ENCODE measurements at places on chromosomes 7 and 10. TPM values are rescaled to one million over a fixed set of nuclear protein-coding genes. Genes with fewer than 3 reads are reported as not detected.

GRCh38 chr7:102236592-102237287 lies 49.9 kb upstream of the SH2B2 start:
- DNase-seq, result peak; percentile 39

The LAMB4 gene
- total RNA-seq, result not detected

GRCh38 chr10:85922356-85923129 lies 444.1 kb downstream of the GRID1 start:
- no peak for DNase-seq

DNA sequence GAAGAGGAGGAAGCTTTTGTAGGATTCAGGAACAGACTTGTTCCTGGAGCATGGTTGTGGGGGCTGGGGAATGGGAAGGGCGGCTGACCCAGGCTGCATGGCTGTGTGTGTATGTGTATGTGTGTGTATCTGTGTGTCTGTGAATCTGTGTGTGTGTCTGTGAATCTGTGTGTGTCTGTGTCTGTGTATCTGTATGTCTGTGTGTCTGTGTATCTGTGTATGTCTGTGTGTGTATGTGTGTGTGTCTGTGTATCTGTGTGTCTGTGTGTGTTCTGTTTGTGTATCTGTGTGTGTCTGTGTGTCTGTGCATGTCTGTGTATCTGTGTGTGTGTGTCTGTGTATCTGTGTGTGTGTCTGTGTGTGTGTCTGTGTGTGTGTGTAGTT lies 6.6 kb upstream of the STX1A start:
- no peak for DNase-seq

DNA sequence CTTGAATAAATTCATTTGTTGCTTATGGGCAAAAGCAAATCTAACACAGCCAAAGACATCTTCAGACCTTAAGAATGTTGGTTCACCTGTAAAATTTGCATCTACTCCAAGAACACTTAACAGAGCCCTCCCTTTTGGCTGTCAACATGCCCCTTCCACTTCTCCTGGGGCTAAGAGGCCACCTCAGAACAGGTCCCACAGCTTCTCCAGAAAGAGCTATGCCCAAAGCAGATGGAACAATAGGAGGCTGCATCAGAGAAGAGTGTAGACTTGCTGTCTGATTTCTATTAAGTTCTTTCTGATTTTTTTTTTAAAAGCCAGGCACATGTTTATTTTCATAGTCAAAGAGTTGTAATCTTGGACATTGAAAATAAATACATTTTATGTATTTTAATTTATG lies 26.1 kb upstream of the TRIL start:
- DNase-seq, result no peak

The CCDC3 gene
- total RNA-seq, result not detected

The OR2AE1 gene
- total RNA-seq, result not detected

DNA sequence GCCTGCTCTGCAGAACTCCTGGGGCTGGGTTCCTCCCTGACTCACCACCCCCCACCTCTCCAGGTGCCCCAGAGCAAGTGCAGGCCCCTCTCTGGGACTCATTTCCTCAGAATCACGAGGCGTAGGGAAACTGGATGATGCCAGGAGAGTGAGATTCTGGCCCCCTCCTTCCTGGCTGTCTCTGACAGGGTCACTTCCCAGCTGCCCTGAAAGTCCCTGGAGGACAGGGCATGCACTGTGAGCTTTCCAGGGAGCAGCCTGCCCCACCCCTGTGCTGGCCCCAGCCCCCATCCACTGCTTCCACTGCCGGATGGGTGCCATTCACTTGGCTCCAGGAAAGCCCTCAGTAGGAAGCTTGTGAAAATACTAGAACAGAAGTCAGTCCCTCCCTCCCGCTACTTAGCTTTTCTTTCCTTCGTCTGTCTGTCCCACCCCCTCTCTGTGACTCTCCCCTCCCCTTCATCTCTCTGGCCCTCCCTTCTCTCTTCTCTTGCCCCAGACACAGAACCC lies 10.4 kb downstream of the TACR2 start:
- no peak for DNase-seq

- no peak for DNase-seq
These were observed 7.0 kb downstream of the LARP4B start for GRCh38 chr10:924524-924859.

DNA sequence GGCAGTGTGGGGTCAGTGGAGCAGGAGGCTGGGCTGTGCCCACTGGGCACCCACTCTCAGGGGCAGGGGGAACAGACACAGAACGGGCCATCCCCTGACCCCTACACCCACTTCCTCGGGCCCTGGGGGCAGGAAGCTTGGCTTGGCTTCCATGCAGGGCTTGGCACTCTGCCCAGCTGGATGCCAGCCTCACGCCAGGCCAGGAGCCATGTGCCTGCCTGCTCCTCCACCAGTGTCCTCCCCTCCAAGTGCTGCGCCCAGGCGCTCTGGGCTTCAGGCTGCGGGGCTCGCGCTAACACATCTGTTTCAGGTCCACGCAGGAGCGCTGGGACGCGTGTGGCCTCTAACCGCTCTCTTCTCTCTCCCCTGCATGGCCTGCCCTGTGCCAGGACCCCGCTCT lies 12.7 kb downstream of the LDB3 start:
- DNase-seq, result no peak

- no peak for DNase-seq
These were observed 134.4 kb upstream of the AGK start for GRCh38 chr7:141416650-141417270.

The TMEM229A gene
- total RNA-seq, result not detected

DNA sequence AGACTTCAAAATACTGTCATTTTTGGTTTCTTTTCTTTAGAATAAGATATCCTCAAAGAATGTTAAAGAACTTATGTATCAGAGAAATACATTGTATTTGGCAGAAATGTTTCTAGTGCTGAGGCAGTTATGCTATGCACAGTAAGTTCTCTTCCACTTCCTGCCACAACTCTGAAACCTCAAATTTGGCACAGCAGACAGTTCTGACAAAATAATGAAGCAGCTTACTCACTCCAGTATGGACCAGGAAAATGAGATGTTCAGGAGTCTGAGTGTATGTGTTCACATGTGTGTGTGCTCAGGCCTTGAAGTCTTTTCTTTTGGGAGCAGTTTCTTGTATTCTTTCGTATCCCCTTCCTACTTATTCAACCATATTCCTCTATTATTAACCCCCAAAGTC lies 197.0 kb upstream of the AGK start:
- no peak for DNase-seq

DNA sequence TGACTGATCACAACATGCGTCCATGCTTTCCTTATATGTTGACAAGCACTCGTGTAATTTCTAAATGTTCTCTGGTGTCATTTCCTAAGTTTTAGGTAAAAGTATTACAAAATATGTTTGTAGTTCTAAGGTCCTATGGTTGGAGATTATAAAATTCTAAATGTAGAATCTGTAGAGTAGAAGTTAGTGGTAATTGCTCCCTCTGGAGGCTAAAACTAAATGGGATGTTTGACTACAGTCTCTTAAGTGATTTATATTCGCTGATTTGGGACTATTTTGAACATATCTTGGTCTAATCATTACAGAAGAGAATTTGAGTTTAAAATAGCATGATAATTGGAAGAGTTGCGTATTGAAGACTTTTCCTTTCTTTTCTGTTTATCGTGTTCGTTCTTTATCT lies 74.1 kb downstream of the ZMYND11 start:
- no peak for DNase-seq
